ENCODE measurements at places on chromosomes 3 and 15.

- DNase-seq, result peak; percentile 49
Observed at GRCh38 chr3:193593668-193594030, 641 bp downstream of the OPA1 start.

DNA sequence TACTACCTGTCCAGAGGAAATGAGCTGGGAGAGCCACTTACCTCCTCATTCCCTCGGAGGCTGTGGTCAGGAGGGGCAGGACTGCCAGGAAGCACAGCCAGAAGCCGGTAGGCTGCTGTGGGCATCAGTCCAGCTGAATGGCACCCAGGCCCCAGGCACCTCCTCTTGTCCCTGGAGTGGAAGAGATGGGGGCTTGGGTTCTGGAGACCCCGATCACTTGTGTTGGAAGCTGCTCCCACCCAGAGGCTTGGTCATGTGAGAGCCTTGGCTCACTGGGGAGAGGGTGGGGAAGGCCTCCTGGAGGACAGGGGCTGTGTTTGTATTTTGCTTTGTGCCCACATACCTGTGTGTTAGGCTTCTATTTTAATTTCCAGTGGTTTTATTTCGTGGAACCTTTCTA lies 261.9 kb downstream of the GABRG3 start:
- no peak for DNase-seq

GRCh38 chr3:58577269-58577821 lies at the start of gene FAM107A:
Gene FAM107A (minus strand): TSS chr3:58577391. CDS start chr3:58569860, 7,531 bp downstream.
- DNase-seq, result no peak

DNA sequence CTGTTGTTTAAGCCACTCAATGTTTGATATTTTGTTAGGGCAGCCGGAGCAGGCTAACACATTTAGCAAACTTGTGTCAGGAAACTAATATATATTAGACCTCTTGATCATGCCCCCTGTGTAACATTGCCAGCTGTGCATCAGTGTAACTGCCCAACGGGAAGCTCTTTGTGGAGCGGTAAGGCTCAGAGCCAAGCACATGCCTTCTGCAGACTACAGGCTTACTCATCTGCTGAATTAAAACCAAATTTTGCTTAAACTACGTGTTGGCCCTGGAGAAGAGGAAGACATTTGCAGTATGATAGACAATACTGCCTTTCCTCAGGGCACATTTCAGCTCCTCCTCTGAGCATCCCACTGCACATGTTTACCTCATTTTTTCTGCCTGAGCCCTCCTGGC lies 50.5 kb upstream of the KCNMB2 start:
- no peak for DNase-seq

- peak; percentile 71 for DNase-seq
Observed at GRCh38 chr15:77418966-77419835, 703 bp downstream of the PEAK1 start.

DNA sequence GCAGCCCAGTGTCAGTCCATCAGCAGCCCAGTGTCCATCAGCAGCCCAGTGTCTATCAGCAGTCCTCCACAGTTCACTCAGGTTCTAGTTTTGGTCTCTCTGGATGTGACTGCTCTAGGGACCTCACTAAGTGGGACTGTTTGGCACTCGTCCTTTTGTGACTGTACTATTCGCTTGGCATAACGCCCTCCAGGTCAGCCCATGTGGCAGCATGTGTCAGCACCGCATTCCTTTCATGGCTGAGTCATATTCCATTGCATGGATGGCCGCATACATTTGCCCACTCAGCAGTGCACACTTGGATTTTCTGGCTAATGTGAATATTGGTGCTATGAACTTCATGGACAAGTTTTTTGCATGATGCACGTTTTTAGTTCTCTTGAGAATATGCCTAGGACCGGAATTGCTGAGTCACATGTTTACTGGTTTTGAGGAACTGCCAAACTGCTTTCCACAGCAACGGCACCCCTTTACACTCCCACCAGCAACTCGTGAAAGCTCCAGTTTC lies 16.4 kb downstream of the CHST13 start:
- DNase-seq, result no peak

DNA sequence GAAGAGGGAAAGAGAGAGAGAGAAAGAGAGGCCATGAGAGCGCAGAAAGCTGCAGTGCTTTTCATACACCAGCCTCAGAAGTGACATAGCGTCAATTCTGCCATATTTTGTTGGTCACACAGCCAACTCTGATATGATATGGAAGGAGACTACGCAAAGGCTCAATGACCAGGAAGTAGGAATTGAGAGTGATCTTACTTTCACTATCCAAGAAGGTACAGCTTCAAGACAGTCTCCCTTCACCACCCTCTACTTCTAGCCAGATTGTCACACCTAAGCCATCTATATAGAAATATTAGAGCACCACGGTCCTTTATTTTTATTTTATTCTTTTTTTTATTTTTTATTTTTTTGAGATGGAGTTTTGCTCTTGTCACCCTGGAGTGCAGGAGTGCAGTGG lies 21.1 kb downstream of the PARP15 start:
- no peak for DNase-seq

- DNase-seq, result no peak
Observed at GRCh38 chr3:196378146-196378841, 40.1 kb upstream of the TM4SF19 start.

GRCh38 chr3:130728037-130728436 lies 18.6 kb downstream of the PIK3R4 start:
- DNase-seq, result no peak
